ENCODE measurements at places on chromosomes 7 and 10. TPM values are rescaled to one million over a fixed set of nuclear protein-coding genes. Genes with fewer than 3 reads are reported as not detected.

DNA sequence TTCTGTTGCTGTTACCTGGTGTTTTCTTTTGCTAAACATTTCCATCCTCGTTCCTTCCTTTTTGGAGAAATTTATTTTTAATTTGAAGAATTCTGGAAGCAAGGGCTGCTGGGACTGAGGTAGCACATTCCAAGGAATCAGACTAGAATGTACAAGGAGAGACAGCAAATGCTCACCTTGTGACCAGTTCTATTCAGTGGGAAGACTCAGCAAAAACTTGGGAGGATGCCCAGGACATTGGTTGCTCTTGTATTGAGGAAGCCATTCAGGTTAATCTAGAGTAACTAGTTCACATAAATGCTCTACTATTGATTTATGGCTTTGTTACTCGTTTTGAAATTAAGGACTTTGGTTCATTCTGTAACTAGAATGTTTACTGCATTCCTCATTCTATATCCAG, 11.3 kb downstream of the PLCE1 start:
- H3K27me3 ChIP-seq, result no peaks in the 10 kb centered on the region
- H3K4me1 ChIP-seq, result peaks cover 32% of the 10 kb centered on the region
- no peak for DNase-seq
- H3K4me3 ChIP-seq, result no peak overlapping the region

The FOXI2 gene
- total RNA-seq, result not detected

GRCh38 chr10:76695069-76695468, 942.5 kb downstream of the KCNMA1 start:
- no peak overlapping the region for H3K27ac ChIP-seq
- H3K27me3 ChIP-seq, result no peaks in the 10 kb centered on the region
- no peaks in the 10 kb centered on the region for H3K4me1 ChIP-seq
- H3K36me3 ChIP-seq, result no peaks in the 10 kb centered on the region

GRCh38 chr10:31087011-31087410, 55.3 kb upstream of the ZNF438 start:
- H3K27me3 ChIP-seq, result no peaks in the 10 kb centered on the region
- no peak overlapping the region for H3K27ac ChIP-seq
- no peak overlapping the region for H3K4me3 ChIP-seq
- no peaks in the 10 kb centered on the region for H3K4me1 ChIP-seq

GRCh38 chr7:28539289-28539981, 127.1 kb downstream of the CREB5 start:
- H3K4me3 ChIP-seq, result no peak overlapping the region
- H3K36me3 ChIP-seq, result no peaks in the 10 kb centered on the region
- no peaks in the 10 kb centered on the region for H3K4me1 ChIP-seq
- no peaks in the 10 kb centered on the region for H3K27me3 ChIP-seq
- no peak overlapping the region for H3K27ac ChIP-seq
- no peak for DNase-seq

The IFRD1 gene
- 119 TPM for total RNA-seq

- no peaks in the 10 kb centered on the region for H3K36me3 ChIP-seq
- DNase-seq, result peak; percentile 96
- peaks cover 38% of the 10 kb centered on the region for H3K4me1 ChIP-seq
- peak overlapping the region; percentile 57 for H3K4me3 ChIP-seq
Measured at GRCh38 chr7:76317782-76318487, 15.5 kb downstream of the HSPB1 start.

- no peaks in the 10 kb centered on the region for H3K27me3 ChIP-seq
- peak within 1 kb of the TSS; percentile 45 for H3K4me3 ChIP-seq
- peaks cover 35% of the 10 kb centered on the region for H3K4me1 ChIP-seq
- no peaks in the 10 kb centered on the region for H3K36me3 ChIP-seq
- peak within 1 kb of the TSS; percentile 88 for H3K27ac ChIP-seq
Measured at GRCh38 chr10:99619851-99620710, at the start of gene SLC25A28. Gene SLC25A28 (minus strand): TSS chr10:99620439. CDS start chr10:99620335, 104 bp downstream.

DNA sequence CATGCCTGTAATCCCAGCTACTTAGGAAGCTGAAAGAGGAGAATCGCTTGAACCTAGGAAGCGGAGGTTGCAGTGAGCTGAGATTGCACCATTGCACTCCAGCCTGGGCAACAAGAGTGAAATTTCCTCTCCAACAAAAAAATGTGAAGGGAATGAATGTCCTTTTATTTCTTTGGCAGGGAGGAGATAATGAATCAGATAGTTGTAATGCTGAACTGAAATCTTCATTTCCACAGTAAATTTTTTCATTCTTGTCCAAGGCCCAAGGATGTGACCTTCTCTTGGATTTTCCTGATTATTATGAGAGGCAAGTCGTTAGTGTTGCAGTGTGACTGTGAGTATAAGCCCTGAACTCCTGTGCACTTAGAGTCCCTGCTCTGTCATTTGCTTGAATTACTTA, 13.6 kb downstream of the STAMBPL1 start:
- no peak for DNase-seq
- no peaks in the 10 kb centered on the region for H3K36me3 ChIP-seq
- H3K4me3 ChIP-seq, result no peak overlapping the region
- H3K27ac ChIP-seq, result no peak overlapping the region

GRCh38 chr7:118590107-118590506, 365.6 kb downstream of the ANKRD7 start:
- H3K36me3 ChIP-seq, result no peaks in the 10 kb centered on the region
- no peaks in the 10 kb centered on the region for H3K27me3 ChIP-seq
- no peaks in the 10 kb centered on the region for H3K4me1 ChIP-seq
- DNase-seq, result no peak
- no peak overlapping the region for H3K4me3 ChIP-seq
